ENCODE measurements at places on chromosomes 2 and 18.

GRCh38 chr2:159922563-159922962 is 124.6 kb upstream of the CD302 start:
- no peak for DNase-seq

GRCh38 chr2:54858021-54858681 is 134.7 kb downstream of the EML6 start:
- DNase-seq = no peak

- DNase-seq = no peak
These were observed 43.1 kb upstream of the CHN1 start for GRCh38 chr2:175048275-175048674.

GRCh38 chr2:148447877-148448276 is 196.7 kb upstream of the EPC2 start:
- no peak for DNase-seq

DNA sequence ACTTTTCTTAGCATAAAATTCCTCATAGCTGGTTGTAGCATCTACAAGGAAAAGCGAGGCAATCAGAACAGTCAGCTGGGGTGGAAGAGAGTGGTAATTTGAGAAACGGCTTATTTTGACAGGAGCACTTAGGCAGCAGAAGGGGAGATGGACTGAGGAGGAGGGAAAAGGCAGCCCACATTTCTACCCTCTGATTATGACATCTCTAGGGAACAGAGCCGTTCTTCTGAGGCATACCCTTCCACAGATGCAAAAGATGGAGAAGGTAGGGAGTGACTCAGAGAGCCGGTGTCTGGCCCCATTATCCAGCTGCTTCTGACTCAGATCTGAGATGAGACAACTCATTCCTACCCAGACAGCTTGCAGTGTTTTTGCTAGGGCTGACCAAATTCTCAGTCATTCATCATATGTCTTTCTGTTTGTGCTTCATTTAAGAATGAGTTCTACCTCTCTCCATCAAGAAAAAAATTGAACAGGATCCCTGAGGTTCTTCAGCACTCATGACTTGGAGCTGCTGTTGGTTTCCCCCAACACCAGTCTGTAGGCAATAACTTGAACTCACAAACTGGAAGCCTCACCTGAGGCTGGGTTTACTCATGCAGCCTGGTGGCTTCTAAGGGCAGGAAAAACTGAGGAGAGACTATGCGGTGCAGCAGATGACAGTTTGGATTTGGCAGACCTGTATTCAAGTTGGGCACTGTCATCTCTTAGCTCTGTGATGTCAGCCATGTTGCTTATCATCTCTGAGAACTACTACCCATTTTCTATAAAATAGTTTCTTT is 15.9 kb upstream of the SEC11C start:
- DNase-seq = no peak

- DNase-seq = no peak
These were observed 60.7 kb upstream of the DSC1 start for GRCh38 chr18:31223371-31223770.

- DNase-seq = no peak
These were observed 216.8 kb downstream of the RAD51AP2 start for GRCh38 chr2:17301437-17301836.

DNA sequence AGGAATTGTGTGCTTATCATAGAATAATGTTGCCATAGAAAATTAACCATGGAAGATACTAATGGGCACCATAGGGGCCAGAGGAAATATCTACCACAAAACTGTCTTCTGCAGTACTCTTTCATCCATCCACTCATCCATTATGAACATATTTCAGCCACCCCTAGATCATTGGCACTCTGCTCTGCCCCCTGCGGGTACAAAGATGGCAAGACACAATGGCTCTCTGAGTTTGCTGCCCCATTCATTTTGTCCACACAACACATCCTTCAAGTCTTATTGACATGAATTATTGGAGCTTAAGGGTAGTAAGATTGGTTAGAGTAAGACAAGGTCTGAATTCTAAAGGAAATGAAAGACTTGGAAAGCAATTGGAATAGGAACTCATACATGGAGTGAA is 1224.7 kb upstream of the CELF4 start:
- no peak for DNase-seq

GRCh38 chr2:42124011-42124785 is 45.0 kb upstream of the EML4 start:
- DNase-seq = no peak

DNA sequence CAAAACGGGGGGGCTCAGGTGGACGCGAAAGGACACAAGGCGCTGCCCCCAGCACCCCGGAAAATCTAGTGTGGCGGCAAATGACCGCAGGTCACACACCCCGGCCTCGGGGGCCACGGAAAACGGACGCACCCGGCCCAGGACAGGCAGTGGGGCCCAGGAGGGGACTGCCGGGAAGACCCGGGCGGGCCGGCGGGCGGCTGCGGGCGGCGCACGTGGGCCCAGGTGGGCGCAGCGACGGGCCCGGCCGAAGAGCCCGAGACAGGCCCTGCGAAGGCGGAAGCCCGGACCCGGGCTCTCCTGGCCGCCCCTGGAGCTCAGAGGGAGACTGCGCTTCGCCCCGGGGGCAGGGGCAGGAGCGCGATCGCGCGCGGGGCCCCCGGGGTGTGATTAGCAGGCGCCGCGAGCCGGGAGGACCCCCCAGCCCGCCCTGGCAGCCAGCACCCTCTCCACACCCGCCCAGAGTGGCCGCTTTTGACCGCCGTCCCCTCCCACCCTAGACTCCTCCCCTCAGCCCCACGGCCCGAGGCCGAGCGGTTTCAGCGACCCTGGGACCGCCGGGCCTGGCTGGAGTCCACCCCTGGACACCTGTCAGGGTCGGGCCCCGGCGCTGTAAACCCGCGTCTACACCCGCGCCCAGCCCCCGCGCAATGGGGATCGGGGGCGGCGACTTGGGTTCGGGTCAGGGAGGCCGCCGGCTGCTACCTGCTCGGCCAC is 773 bp downstream of the MBP start:
- DNase-seq = no peak

DNA sequence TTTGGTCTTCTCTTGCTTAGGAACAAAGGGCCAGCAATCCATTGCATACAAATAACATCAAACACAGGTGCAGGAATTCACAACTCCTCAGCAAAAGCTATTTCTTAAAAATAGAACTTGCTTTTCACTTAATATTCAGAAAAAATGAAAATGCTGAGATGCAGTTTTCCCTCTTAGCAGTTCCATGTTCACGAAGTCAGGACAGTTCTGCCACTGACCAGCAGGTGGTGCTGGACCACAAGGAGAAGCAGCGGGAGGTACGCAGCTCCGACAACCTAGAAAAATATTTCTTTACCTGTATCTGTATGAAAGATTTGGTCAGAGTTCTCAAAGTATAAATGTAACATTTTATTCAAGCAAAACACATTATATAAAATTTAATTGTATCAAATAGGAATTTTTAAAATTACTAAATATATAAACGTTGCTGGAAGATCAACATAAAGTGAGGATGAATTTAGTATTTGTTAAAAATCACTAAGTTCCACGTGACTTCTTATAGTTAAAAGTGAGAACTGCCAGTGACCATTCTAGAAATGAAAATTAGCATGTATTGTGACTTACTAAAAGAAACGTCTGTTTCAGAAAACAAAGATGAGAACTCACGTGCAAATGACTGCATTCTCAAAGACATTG is 48.8 kb downstream of the ADNP2 start:
- DNase-seq = peak; percentile 63

- DNase-seq = no peak
These were observed 97.2 kb downstream of the TMEM18 start for GRCh38 chr2:579961-580360.

- DNase-seq = no peak
These were observed 419 bp upstream of the GPR55 start for GRCh38 chr2:230925443-230925878.

DNA sequence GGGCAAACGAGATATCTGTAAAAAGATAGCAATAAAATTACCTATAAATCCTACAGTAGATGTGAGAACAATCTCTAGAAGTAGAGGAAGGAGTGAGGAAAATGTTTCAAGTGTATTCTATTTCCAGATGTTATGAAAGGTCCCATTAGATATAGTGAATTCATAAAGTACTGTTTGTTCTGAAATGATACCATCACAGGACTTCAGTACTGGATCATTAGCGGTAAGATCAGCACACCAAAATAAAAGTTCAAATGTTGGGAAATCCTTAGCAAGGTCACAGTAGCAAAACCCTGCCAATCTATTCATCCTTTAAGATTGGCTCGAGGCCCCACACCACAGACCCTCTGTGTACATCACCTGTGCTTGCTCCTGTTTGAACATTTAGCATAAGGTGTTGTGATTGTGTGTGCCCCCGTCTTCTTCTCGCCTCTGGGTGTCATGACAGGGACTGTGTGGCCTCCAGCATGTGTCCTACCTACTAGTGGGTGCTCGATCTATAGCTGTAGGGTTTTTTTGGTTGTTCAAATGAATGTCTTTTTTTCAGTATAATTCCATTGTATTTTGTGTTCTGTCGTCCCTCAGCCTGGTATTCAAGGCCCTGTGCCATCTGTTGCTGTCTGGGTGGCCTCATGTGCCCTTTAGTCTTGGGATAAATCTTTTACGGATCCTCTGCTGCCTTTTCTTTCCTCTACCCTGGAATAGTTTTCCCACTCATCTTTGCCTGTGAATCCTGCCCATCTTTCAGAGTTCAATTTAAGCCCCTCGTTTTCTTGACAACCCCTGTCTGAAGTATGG is 9.1 kb downstream of the MFSD6 start:
- no peak for DNase-seq

DNA sequence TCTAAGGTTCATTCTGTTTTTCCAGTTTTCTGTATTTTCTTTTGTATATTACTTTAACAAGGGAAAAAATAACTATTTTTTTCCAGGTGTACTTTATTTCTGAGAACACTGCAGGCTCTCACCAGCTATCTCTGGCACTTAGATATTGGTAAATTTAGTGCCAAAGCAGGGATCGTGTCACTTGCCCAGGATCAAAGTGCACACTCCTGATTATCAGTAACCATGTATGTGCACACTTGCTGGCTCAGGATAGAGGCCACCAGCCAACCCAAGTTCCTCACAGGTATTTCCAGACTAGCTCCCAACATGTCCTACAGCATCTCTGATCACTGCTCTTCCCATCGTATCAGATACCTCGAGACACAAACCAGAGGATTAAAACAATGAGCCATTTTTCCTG is 5.8 kb upstream of the FZD5 start:
- DNase-seq = no peak

- DNase-seq = no peak
These were observed 482 bp downstream of the DLGAP1 start for GRCh38 chr18:4454537-4455112.

GRCh38 chr2:114769991-114770390 is 327.6 kb downstream of the DPP10 start:
- DNase-seq = no peak

DNA sequence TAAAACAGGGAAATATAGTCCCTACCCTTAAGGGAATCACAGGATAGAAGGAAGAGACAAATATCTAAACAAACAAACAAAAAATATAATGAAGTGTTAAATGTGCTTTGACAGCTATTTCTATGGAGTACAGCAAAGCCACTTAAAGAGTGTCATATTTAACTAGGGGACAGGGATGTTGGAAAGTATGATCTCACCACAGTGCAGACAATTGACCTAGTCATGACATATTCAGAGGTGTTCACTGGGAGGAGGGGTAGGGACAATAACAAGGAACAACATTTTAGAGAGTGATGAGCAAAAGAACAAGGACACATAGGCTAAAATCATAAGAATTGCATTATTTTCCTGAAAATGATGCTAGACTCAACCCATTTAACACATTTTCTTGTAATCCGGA is 107.5 kb downstream of the TMEM163 start:
- DNase-seq = no peak

GRCh38 chr2:166572937-166573336 is 78.9 kb upstream of the SCN7A start:
- no peak for DNase-seq

DNA sequence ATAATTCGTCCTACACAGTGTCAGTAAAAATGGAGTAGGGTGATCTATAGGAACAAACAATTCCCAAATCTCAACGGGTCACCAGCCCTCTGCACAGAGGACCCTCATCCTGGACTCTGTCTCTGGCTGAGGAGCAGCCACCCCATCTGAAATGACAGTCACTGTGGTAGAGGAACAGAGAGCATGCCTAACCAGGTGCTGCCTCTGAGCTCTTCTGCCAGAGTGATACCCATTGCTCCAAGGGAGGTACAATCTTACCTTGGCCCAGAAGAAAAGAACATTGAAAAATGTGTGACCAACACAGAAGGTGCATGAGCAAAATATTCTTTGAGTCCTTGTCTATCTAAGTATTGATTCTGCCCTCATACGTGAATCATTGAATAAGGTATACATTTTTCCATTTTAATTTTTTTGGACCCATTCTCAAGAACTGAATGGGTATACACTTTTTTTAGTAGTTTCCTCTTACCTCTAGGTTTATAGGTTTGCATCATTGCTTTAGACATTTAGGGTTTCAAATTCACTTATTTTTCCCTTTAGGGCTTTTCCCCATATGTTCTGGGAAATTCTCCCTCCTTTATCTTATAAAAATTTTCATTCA is 8.7 kb downstream of the SP140 start:
- no peak for DNase-seq

- DNase-seq = no peak
These were observed 12.5 kb upstream of the ATIC start for GRCh38 chr2:215299337-215299859.

DNA sequence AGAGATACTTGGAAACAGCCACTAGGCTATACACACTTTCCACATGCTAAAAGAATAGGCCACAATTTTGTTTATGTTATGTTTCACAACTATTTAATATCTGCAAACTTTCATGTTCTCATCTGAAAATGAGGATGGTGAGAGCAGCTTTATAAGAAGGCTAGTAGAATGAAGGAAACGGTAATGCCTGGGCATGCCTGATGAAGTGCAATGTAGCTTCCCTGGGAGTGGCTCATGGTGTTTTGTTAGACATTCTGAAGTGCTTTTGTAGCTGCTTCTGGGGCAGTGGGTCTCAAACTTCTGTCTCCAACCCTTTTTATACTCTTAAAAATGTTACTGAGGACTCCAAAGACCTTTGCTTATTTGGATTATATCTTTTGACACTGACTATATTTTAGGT is 193.3 kb upstream of the VWC2L start:
- no peak for DNase-seq

DNA sequence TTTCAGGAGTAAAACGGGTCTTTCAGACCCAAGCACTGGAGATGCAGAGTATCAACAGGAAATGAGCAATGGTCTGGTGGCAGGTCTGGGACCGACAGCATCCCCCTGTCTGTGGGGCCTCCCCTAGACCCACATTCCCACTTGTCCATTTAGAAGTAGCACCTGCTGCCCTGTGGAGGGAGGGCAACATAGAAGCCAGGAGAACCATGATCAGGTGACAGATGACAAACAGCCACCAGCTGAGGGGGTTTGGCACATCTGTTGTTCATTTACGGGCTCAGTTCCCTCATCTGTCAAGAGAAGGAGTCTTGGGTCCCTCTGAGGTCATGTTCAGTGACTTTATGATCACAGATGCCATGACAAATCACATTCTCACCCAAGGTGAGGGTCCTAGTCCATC is 77.9 kb upstream of the SLC66A3 start:
- DNase-seq = no peak

DNA sequence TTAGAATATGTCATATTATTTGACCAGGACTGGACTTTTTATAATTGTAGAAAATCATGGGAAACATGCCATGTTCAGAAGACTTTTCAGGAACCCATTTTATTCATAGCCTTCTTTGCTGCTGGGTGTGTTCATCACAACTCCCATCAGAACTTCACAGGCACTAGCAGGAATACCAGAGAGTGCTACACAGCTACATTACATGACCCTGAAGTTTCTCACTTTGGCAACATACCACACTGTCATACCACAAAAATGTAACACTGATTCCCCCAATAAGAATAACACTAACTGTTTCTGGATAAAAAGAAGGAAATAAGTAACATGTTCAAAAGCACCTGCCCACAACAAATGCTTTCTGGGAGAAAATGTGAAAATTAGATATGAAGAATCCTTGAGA is 405.4 kb downstream of the CDH2 start:
- DNase-seq = no peak
